ENCODE measurements at places on chromosomes 3 and 15.

DNA sequence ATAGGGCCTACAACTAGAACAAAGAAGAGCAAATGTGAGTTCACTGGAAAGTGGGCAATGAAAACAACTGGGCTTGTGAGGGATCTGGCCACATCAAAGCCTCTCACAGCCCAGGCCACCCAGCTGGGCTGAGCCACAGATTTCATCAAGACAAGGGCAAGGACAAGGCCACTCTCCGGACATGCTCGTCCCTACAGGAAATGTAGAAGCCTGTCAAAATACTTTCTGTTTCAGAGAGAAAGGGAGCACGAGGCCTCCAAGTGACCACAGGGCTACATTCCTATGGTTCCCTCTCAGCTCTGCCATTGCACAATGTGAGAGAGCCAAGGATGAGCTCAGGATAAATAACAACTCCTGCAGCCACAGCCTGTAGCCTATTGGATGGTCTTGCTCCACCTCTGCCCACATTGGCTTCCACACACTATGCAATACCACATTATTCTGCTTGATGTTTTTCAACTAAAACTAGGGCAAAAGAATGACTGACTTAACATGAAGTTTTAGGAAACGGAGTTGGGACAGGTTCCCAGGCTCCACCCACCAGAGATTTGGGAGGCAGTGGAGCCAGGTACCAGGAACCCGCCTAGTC lies 12.1 kb downstream of the TBC1D2B start:
- peak; percentile 94 for DNase-seq

DNA sequence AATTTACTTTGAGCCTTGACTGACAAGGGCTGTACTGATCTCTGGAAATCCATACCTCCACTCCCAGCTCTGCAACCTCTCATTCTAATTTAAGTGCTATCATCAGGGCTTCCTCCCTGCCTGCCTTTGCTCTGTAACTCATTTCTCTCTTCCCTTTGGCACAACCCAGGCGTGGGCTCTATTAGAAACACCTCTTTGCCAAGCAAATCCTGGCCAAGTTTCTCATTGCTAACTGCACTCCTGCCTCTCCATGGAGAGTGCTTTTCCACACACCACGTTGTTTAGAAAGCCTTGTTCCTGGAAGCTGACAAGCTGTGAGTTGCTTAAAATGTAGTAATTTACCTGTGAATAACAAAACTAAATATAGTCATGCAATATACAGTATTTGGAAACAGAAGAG lies 20.1 kb upstream of the FSTL1 start:
- no peak for DNase-seq

- no peak for DNase-seq
These were observed 458 bp downstream of the MCF2L2 start for GRCh38 chr3:183427876-183428446.

- no peak for DNase-seq
These were observed 74.0 kb upstream of the CTNNB1 start for GRCh38 chr3:41125258-41125657.

DNA sequence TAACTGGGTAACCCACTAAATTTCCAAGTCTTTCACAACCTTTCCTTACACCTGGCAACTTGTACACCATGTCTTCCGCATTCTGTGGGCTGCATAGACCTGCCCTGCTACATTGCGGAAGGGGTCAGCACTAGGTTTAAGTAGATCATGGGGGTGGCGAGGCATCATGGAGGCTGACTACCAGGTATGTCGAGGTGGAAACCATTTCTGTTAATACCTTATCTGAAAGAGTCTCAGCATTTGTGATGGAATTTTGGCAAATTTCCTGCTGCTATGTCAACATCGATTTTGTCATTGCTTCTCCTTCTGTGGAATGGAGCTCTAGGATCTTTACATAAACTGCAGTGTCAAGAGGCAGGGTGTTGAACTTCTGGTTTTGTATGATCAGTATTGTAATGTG lies 187.2 kb downstream of the GHSR start:
- no peak for DNase-seq

DNA sequence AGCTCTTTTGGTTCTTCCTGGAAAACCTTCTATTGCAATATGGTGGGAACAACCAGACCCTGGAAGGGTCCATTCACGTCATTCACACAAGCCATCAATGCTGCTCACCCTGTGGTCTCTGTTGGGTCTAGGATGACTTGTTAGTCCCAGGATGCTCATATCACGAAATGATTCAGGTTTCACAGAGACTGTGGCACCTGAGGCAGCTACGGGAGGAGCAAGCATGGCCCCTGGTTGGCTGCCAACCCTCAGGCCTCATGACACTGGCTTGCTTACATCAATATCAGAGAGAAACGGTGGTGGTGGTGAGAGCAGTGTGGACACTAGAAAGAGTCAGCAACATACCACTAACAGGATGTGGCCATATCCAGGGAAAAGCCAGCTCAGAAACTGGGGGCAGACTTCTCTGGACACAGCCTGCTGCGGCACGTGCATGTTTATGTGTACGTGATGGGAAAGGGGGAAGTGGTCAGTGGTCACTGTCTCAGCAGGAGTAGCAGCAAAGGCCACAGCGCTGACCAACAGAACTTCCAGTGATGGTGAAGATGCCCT lies 208.9 kb upstream of the ST8SIA2 start:
- DNase-seq: no peak

Measured in fibroblast of skin of left quadriceps (primary cell).